ENCODE measurements at places on chromosomes 7 and 10.

DNA sequence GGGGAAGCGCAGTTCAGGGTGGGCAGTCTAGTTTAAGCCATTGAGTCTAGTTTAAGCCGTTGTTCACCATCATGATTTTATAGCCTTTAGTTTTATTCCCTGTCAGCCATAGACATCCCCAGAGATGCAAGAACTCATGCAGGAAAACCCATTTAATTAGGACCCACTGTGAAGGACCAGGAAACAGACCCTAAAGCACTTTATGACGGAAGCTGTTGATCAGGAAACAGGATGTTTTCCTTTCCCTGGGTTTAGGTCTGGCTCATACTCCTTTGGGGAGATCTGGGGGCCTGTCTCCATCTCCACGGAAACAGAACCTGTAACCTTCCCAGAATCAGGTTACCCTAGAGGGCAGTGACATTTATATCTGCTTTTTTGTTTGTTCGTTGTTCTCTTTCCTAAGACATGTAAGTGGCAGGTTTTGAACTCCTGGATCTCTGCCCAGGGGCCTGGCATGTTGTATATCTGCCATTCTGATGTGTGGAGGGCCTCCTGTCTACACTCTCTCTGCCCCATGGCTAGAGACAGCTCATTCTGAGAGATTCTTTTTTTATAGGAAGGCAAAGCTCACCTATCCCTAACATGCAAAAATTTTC, 657.2 kb upstream of the GALNT17 start:
- no peak for DNase-seq

DNA sequence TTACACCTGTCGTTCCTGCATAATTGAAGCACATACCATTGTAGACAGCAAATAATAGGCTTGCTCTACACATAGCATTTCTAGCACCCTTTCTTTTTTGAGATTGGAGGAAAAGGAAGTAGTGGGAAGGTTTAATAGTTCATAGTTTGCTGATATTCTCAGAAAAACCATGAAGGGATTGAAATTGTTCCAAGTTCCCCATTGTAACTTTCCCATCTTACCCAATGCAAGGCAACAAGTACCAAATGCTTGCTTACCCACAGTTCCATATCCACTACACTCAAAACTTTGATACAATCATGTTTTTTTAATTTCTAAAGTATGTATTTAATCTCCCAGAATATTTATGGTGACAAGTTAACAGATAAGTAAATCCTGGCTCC, 13.8 kb downstream of the CYP3A5 start:
- no peak for DNase-seq

GRCh38 chr7:121003986-121004685, 15.6 kb downstream of the CPED1 start:
- DNase-seq, result no peak

- no peak for DNase-seq
Observed at GRCh38 chr7:132383962-132384361, 192.3 kb downstream of the PLXNA4 start.

GRCh38 chr10:62462461-62462860, 88.3 kb downstream of the ZNF365 start:
- DNase-seq, result no peak

- DNase-seq, result no peak
Observed at GRCh38 chr7:66758950-66759628, 18.6 kb downstream of the RABGEF1 start.

- no peak for DNase-seq
Observed at GRCh38 chr10:122530177-122530576, 30.4 kb upstream of the DMBT1 start.
